ENCODE measurements at places on chromosomes 5 and 9.

- no peak for DNase-seq
Observed at GRCh38 chr5:57072218-57072892, 101.5 kb upstream of the GPBP1 start.

DNA sequence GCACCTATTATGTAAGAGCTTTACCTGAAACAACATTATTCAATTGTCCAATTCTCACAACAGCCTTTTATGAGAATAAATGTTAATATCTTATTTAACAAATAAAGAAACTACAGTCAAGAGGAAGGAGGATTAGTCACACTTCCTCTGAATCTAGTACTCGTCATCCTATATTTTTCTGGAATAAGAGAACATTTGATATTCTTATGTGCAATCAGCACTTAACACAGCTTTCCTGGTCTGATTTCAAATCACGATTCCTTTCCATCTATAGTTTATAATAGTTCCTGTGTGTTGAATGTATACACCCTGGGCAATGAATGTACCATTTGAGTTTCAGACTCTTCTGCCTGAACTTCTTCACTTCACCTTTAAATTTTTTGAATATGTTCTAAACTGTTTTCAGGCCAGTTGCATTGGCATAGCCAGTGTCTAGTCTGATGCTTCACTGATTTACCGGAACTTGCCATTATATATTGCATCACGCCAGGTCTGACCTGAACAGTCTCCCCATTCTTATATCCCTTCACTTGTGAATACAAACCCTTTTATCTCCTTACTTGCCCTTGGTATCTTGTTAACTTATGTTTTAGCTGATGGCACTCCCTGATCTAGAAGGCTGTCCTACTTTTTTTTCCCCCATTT, 698.3 kb downstream of the MAT2B start:
- DNase-seq = no peak

DNA sequence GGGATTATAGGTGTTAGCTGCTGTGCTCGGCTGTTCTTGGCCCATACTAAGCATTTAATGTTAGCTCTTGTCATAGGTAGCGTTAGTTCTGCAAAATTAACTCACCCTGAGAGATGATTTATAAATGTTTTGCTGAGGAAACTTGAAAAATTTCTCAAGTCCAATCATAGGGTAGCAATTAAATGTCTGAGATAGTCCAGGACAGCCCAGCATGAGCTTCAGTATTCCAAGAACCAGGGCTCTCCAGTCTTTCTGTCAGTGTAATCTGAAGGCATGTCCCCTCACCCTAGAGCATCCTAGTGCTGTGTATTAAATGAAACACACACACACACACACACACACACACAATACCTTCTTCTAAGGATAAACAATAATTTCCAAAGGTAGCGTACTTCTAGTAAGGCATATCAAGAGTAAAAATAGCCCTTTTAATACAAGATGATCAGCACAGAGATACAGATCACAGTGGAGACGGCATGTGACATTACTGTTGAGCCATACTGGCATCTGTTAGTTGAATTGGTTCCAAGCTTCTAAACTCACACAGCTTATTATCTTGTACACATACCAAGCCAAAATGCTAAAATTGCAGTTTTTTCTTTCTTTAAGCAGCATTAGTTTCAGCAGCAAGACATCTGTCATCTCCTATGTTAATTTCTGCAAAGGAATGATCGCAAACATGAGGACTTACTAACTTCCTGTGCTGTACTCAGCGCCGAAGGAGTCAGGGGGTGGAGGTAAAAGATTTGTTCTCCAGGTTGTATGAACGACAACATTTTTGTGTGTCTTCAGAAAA, 46.3 kb upstream of the JMY start:
- no peak for DNase-seq

DNA sequence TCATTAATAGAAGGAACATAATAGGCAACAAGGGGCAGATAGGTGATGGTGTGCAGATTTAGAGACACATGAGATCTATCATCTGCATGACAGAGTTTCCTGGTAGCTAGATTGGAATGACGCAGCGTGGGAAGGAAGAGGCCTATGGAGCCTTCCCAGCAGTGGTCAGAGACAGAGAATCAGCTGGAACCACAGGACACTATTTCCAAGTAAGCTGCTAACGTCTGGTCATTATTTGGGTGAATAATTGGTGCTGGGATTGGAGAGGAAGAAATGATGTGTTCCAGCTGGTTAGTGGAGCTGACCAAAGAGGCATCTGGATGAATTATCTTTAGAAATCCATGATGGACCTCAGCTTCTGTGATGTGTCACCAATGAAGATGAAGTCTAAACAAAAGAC, 91.2 kb upstream of the PRR16 start:
- no peak for DNase-seq

- DNase-seq = no peak
Observed at GRCh38 chr5:148012801-148013200, 51.0 kb upstream of the SPINK5 start.

DNA sequence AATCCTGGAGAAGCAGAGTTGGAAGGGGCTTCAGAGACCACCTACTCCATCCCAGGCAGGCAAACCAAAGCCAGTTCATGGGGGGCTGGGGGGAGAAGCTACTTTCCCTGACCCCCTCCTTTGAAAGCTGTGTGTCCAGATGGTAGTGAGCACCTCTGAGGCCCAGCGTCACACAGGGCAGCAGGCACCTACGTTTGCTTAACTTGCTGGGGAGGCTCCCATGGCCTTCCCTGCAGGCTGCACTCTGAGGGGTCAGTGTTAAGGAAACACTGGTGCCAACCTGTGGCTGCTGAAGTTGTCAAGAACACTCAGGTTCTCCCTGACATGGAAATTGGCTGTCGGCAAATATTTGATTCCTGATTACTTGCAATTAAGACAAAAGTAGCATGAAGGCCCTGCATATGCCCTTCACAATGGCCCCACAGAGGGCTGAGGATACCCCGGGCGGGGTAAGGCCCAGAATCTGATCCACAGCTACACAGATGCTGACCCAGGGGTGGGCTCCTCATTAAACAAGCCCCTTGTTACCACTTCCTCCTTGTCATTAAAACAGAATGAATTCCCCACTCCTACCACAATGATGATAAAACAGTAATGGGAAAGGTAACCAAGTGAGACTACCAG, 208.5 kb downstream of the FSTL4 start:
- DNase-seq = no peak

GRCh38 chr9:91411096-91411771, 12.4 kb downstream of the NFIL3 start:
- no peak for DNase-seq

DNA sequence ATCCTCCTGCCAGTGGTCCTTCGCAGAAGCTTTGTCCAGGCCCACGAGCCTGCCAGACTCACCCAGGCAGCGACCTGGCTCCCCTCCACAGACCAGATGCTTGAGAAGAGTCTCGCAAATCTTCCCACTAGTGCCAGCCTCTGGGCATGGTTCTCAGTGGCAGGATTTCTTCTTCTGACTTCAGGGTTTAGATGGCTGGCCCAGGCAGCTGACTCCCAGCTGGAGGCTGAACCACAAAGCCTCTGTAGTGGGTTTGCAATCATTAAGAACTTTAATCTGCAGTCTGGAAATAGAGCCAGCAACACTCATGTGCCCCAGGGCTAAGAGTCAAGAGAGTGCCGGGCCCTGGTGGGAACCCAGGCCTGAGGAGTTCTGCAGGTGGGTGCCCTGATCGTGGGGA, 90.6 kb upstream of the ICE1 start:
- DNase-seq = no peak

DNA sequence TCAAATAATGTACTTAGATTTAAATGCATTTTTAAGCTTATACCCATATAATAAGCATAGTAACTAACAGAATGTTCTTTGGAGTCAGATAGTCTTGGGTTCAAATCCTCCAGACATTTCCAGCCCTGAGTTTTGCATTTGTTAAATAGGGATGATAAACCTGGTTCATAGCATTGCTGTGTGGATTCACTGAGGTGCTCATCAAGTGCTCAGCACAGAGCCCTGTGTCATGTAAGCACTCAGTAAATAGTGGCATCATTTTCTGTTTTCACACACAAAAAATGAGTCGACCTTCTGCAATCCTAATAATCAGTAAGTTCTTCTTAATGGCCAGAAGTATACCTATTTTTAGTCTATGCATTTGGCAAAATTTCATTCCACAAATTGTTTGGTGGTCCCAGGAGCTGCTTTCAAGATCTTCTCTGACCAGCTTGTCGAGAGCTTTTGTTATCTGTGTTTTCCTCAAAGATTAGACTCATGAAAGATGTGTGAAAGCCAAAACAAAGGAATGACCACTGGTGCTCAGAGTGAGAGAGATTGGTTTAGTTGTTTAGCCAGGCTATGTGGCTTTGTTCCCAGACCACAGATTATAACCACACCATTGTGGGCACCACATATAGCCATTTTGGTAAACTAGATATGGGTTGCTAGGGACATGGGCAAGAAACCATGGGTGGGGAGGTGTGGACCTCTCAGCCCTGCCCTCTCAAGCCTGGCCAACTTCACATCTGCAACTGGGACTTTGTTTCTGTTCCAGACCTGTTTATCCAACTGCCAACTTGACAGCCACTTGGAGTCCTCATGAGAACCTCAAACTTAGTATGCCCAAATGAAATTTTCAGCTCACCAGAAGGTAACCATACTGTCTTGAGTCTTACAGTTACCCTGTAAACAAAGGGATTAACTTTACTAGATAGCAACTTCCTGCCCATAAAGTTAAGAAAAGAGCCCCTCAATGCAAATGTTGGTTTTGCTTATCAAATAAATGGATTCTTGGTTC, 45.0 kb downstream of the DOCK8 start:
- no peak for DNase-seq

DNA sequence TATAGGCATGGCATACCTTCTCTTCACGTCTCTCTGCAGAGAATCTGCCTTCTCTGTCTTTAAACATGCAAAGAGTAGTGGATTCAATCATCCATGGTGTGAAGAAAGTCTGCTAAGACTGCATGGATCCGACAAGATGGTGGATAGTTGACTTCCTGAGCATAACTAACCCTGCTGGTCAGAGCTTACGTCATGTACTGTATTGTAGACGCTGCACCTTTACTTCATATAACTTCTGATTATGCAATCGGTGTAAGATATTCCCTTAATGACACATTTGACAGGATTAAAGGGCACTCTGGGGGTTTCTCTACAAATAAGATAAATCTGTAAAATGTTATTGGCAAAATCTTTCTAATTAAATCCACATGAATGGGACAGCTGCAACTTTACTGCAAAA, 240.3 kb upstream of the NREP start:
- DNase-seq = no peak

DNA sequence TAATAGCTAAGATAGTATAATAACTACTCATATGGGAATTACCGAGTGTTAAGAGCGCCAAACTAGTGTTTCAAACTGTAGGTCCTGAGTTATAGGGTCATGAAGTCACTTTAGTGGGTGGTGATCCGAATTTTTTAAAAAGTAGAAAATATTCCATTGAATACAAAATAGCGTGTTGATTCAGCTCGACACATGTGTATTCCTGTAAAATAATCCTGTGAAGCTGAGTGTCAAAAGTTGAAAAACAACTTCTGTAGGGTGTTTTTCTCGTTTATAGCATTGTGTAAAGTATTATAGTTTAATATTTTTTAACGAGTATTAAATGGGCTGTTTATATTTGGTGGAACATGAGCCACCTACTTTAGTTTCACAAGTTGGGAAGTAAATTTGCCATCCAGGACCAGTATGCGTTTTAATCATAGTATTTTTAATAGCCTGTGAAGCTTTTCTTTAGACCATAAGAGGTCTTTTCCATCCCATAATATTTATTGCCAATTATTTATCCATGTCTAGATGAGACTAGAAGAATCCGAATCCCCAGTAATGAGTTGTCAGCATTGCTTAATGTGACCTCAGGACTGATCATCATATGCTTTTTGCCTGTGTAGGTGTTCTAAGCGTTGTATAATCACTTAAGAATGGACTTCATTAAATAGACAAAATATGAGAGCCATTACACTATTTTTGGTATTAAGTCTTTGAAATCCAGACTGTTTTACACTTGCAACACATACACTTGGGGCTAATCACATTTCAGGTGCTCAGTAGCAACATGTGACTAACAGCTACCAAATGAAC, 84.1 kb downstream of the PTPDC1 start:
- no peak for DNase-seq

DNA sequence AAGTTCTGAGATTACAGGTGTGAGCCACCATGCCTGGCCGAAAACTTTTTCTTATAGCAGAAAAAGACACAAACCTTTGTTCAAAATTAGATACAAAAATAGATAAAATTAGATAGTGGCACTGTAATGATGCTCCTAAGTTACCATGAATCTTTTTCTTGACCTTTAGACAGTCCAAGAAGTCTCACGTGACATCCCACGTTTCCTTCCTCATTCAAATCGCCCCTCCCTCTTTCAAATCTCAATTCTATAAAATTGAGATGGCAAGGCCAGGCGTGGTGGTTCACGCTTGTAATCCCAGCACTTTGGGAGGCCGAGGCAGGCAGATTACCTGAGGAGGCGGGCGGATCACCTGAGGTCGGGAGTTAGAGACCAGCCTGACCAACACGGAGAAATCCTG, 7.7 kb upstream of the ZCCHC10 start:
- DNase-seq = no peak

GRCh38 chr9:86766511-86766910, 180.8 kb downstream of the GAS1 start:
- DNase-seq = no peak

DNA sequence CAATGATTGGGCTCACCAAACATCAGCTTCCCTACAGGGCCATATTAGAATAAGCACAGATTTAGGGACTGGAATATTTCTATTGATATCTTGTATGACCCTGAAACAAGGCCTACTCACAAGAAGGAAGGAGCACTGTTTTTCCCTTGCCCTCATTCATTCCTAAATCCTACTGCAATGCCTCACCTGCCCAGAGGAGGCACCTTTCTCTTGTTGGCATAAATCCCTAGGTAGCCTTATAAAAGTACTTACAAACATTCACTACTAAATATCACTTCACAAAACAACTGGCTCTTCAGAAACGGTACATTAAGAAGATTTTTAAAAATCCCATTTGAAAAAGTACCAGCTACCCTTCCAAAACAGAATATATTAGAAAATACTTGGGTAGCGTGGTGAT, 449.4 kb downstream of the CDH18 start:
- no peak for DNase-seq

DNA sequence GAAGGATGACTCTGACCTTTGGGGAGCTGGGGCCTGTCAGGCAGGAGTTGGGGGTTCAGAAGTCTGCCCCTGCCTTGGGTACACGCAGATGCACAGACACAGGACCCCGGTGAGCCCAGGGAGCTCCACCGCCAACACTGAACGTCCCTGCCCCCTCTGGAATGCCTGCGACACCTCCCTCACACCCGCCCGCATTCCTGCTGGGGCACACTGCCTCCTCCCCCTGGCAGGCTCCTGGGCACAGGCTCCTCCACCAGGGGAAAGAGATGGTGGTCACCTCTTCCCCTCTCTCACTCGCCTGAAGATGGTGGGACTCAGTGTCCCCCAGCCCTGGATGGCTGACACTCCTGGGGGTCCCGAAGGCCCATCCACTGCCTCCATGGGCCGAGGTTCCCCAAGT, 12.0 kb downstream of the CRB2 start:
- no peak for DNase-seq

DNA sequence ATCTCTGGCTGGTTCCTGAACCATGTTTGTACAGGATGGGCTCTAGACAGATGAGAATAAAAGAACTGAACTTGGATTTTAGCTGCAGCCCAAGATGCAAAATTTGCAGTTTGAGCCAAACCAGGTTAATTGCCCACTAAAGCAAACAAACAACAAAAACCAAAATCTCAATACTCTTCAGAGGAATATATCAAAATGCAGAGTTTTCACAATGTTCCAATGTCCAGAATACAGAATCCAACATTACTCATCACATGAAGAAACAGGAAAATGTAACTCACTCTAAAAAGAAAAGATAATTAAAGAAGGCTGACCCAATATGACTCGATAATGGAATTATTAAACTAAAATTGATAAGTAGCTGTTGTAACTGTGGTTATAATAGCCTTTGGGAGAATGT, 20.4 kb downstream of the FOXI1 start:
- DNase-seq = no peak

All from stimulated activated CD4-positive, alpha-beta T cell treated with anti-CD3 and anti-CD28 coated beads, TNF-alpha, amount 100 ng/mL, for 48 hours (primary cell).